H7 (cell line): ENCODE measurements at places on chromosomes 7 and 10.

- peak; percentile 16 for DNase-seq
Observed at GRCh38 chr10:75281974-75282373, 46.2 kb upstream of the COMTD1 start.

GRCh38 chr7:66880053-66880452 lies 41.0 kb upstream of the TMEM248 start:
- no peak for DNase-seq

DNA sequence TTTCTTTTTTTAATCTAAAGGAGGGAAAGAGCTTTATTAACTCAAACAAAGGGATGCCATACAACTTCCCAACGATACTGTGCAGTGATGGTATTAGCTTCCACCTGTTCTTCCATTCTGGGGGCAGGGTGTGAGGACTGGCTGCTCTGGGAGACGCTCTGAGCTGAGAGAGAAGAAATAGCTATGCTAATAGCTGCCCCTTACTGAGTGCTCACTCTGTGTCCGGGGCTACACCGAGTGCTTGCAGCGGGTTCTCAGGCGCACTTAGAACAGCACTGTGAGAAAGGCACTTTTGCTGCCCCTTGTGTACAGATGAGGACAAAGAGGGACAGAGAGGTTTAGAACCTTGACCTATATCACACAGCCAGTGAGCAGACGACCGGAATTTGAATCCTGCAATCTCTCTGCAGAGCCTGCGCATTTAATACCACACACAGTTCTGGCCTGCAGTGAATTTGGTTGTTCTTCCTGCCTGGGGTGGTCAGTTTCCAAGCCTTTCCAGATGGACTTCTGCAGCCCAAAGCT lies 142.2 kb downstream of the PLPP4 start:
- peak; percentile 34 for DNase-seq

- no peak for DNase-seq
Observed at GRCh38 chr10:30978843-30979242, 52.8 kb downstream of the ZNF438 start.

- DNase-seq: peak; percentile 97
Observed at GRCh38 chr7:152925412-152926147, 166.0 kb downstream of the ACTR3B start.

DNA sequence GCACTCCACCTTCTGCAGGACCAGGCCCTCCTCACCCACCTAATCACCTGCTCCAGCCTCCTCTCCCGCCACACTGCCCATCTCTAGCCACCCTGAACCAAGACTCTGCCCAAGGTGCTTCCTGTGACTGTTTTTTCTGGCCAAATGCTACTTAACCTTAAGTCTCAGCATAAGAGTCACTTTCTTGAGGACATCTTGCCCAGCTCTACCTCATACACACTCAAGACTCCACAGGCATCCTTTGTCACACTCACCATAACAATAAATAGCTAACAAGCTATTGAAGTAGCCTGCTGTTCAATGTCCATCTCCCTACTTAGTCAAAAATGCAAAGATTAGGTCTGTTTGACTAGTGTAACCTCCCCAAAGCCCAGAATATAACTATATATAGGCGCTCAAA lies 455.4 kb upstream of the NFE2L3 start:
- DNase-seq: no peak
